DMS79 (cell line): ENCODE measurements at places on chromosomes 5 and 9.

- no peak for DNase-seq
Measured at GRCh38 chr5:176810081-176810597, at the start of gene UNC5A. Gene UNC5A (plus strand): TSS chr5:176810559. CDS start chr5:176810751, 192 bp downstream.

DNA sequence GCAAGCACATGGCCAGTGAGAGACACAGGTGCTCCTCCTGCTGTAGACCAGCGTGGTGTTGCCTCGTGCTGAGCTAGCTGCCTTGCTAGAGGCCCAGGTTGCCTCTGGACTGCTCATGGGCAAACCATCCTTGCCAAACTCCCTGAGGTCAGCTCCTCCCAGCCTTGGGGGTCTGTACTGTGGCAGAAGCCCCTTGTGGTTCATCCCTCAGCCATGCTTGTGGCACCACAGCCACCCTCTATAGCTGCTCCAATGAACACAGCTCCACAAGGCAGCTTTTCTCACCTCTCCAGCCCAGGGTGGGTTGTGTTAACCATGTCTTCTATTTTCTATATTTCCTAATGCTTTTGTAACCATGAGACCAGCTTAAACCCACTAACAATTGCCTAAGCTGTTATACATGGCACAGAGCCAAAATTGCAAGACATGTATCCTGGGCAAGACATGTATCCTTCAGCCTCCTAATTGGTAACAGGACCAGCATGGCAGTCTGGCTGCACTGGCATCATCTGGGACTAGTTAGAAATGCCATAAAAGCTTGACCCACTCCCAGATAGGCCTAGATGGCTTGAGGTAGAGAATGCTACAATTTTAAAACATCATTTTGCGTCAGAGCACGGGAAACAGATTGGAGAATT is 183.1 kb upstream of the S1PR3 start:
- DNase-seq, result no peak

DNA sequence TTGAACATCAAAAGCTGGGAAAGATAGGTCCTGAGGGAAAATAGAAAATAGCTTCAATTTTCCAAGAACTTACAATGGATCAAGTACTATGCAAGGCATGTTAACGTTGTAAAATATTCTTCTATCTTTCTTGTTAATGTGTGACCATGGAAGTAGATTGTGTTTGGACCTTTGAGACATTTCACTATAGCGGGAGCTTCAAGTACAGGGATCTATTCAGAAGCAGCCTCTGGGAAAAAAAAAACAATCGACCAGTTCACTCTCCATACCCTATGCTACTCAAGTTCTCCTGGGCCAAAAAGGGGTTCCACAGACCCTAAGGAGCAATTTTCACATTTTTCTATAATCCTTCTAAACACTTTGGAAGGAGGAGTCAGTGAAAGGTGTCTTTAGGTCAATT is 54.1 kb upstream of the ATP10B start:
- no peak for DNase-seq

DNA sequence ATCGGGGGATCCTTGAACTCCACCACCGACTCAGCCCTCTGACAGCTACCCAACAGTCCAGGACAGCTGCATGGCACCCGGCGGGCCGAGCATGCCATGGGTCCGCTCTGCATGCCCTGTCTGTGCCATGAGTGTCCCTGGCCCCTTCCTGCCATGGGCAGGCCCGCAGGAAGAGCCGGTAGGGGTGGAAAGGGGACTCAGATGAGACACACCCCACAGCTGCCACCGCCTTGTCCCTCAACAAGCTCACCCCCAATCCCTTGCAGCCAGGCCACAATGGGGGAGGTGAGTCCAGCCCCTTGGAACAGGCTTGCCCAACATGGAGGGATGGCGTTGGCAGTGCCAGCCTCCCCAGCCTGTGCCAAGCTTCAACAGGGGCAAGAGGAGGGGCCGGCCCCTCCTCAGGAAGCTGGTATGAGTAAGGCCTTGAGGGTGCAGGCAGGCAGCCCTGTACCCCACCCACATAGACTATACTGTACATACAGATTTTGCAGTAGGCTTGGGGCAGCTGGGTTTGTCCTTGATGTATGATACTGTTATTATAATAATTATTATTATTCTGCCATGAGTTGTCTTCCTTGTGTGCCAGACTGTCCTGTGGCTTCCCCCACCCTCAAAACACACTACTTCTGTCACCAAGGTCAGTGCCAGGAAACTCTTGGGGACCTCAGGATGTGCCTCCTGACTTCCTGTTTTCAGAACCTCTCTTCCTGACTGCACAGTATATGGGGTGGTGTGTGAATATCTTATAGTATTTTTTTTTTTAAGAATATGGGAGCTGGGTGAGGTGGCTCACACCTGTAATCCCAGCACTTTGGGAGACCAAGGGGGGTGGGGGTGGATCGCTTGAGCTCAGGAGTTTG is 12.0 kb upstream of the SLC34A1 start:
- DNase-seq, result no peak

DNA sequence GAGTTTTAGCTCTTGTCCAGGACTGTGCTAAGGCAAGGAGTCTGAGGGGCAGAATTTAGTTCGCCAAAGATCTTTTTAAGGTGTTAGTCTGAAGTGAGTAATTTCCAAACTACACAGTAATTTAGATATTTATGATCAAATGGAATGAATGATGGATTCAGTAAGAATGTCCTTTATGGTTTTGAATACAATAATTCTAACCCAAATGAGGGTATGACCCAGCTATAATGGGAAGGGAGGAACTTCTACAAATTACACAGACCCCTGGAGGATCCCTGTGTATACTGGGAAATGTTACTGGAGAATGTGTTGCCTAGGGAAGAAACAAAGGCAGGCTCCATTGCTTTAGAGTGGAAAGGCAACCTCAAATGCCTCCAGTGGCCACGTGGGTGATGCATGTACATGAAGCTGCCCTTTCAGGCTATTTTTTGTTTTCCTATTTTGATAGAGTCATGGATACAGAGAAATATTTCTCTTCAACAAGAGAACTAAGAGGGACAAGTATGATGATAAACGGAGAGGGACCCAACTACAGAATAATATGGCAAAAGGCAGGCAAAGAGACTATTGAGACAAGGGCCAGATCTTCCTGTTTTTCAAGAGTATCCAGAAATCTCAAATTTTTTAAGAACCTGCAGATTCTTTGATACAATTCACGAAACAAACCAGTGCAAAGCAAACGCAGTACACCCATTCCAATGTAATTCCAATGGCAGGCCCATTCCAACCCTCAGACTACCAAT is 25.4 kb downstream of the SLC1A3 start:
- no peak for DNase-seq

- DNase-seq, result no peak
Measured at GRCh38 chr5:68114378-68115040, 101.0 kb upstream of the PIK3R1 start.

- no peak for DNase-seq
Measured at GRCh38 chr5:73205305-73205704, 32.3 kb downstream of the TMEM174 start.

- no peak for DNase-seq
Measured at GRCh38 chr5:17434982-17435381, 63.0 kb upstream of the TAF11L2 start.

- DNase-seq, result no peak
Measured at GRCh38 chr5:82992646-82993045, 84.5 kb downstream of the TMEM167A start.

DNA sequence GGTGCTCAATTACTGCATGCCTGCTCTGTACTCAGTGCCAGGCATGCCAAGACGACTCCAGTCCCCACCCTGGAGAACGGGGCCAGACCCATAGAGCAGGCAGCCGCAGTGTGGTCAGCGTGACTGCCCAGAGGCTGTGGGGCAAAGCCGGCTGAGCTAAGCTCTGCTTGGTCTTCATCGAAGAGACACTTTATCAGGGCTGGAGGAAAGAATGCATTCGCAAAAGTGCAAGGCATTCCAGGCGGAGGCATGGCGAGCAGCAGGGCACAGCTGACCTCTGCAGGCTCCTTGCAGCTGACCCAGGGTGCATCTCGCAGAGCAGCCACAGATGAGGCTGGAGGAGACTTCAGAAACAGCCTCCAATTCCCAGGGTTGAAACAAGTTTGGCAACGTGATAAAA is 13.6 kb downstream of the MED27 start:
- no peak for DNase-seq

- DNase-seq, result no peak
Measured at GRCh38 chr5:17429353-17429752, 68.7 kb upstream of the TAF11L2 start.

- DNase-seq, result no peak
Measured at GRCh38 chr5:66661149-66661548, 65.0 kb downstream of the MAST4 start.

DNA sequence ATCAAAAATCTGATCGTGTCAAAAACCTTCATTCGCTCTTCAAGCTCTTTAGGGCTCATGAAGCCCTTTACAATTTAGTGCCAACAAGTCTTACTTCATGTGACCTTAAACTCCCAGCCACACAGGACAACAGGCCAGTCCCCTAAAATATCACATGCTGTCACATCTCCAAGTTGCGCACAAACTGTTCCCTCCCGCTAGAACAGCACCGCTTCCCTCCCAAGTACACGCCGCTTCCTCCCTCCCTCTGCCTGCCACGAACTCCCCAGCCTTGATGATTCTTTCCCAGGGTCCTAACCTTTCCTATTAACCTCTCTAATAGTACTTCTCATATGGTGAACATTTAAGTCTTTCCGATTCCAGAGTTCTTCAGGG is 91.2 kb downstream of the TLE1 start:
- DNase-seq, result no peak

- DNase-seq, result no peak
Measured at GRCh38 chr9:92360083-92360482, 34.3 kb downstream of the CENPP start.

DNA sequence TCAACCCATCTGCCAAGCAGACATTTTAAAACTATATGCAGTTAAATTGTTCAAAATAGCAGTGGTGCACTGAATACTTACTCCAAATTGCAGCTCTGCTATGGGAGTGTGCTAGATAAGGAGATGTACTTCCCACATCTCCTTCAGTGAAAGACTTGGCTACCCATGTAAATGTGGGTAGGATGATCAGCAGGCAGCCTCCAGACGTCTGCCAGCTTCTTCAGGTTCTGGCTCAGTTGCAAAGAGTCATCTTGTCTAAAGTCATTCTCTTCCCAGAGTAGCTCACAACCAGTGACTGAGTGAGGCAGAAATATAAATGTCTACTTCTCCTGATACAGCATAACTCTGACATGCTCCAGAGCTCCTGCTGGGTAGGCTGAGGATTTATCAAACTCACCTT is 1050.0 kb upstream of the CDH10 start:
- DNase-seq, result no peak

DNA sequence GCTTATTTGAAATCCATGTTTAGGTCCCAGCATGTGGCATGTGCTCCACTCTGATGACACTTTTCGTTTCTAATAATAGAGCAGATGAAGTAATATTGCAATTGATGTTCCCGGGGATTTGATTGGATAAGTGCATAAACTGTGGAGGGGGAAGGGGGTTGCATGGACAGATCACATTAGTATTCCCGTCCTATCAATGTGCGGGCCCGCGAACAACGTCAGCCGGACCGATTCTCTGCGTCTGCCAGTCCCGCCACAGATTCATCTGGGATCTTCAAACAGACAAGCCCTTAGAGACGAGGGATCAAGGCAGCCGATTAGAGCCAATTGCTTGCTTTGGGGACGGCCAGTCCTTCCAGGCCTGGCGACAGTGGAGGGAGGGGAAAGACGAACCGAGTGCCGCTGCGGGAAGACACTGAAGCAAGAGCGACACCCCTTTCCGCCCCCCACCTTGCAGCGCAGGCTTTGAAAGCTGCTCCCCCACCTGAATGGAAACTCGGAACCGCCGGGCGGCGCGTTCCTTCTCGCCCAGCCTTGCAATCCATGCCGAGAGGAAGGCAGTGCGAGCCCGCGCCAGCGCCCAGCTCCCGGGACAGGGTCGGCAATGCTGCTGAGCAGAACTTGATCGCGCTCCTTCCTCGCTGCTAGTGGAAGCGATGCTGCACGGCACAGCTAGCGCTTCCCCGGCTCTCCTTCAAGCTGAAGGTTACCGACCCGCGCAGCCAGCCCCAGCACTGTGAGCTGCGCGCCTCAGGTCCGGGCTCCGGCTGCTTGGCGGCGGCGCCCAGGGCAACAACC is at the start of gene RGS7BP:
RGS7BP (plus strand) TSS at position 247 of the 798 bp plus-strand sequence. CDS start 610 bp downstream, outside the sequence.
- DNase-seq, result peak; percentile 1

DNA sequence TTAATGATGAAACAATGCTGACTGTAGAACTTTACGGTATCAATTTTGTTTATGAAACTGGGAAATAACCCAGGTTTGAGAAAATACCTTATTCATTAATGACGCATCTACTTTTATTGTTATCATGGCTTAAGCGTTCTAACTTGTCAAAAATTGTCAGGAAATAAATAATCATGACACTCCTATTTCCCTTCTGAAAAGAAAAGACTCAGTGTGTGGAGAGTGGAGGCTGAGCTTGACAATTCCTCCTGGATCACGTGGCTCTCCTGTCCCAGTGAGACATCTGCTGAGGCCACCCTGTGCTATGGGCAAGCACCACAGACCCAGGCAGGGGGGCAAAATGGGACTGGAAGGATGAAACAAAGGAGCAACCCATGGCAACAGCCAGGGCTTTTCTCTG is 466.4 kb downstream of the ZNF608 start:
- no peak for DNase-seq

DNA sequence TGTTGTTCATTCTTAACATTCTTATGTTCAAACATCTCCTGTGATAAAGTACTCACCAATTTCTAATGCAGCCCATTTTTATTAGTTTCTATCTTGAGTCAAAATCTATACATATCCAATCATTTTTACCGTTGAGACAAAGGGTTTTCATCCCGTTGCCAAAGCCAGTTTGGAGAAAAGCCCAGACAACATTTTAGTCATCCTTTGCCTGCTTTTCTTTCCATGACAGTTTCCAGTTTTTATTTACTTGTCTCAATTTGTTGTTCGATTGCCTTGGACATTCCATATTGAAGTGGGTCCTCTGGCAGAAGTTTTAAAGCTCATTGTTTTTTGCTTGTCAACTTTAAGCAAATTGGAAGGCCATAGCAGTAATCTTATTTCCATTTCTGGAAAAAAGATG is 123.9 kb downstream of the RAB3C start:
- DNase-seq, result no peak

DNA sequence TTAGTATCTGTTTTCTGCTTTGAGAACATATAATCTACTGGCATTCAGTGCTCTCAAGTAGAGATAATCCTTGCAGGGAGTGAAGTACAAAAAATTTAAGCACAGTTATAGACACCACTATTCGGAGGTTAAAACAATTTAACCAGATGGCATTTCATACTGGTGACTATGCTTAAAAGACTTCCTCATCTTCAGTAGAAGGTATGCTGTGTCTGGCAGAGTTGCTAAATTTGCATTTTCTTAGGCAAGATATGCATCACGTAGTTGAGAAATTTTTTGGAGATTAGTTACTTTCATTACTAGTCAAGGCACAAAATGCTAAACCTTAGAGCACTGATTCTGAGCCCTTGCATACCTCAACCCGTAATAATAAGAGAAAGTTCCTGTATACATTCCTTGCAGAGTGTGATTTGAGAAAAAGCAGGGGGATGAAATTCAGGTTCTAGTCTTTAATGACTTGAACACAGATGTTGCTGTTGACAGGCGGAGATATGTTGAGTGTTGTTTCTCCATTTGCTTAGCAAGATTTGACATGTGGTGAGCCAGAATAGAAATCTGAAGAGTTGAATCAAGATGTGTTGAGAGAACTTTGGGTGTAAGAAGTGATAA is 70.8 kb upstream of the STARD4 start:
- no peak for DNase-seq
